ENCODE measurements at places on chromosomes 1 and 21.

- H3K4me3 ChIP-seq = no peak overlapping the region
- H3K4me1 ChIP-seq = no peaks in the 10 kb centered on the region
- H3K27me3 ChIP-seq = no peaks in the 10 kb centered on the region
These were observed 251.2 kb upstream of the VAMP3 start for GRCh38 chr1:7519861-7520395.

GRCh38 chr1:247111700-247112478, 7.7 kb upstream of the ZNF669 start:
- DNase-seq = no peak
- no peak overlapping the region for H3K27ac ChIP-seq
- H3K4me1 ChIP-seq = peaks cover 6% of the 10 kb centered on the region
- H3K36me3 ChIP-seq = peaks cover 4% of the 10 kb centered on the region

- H3K27me3 ChIP-seq = peaks cover 47% of the 10 kb centered on the region
- no peak overlapping the region for H3K27ac ChIP-seq
- peak; percentile 63 for DNase-seq
These were observed 12.3 kb upstream of the DMBX1 start for GRCh38 chr1:46477153-46477929.

- H3K36me3 ChIP-seq = no peaks in the 10 kb centered on the region
- H3K27ac ChIP-seq = no peak overlapping the region
- no peak overlapping the region for H3K4me3 ChIP-seq
- H3K27me3 ChIP-seq = peaks cover 15% of the 10 kb centered on the region
- no peak for DNase-seq
These were observed 116.7 kb downstream of the FASLG start for GRCh38 chr1:172775606-172776005.

- H3K4me1 ChIP-seq = no peaks in the 10 kb centered on the region
- H3K4me3 ChIP-seq = no peak overlapping the region
- H3K27ac ChIP-seq = no peak overlapping the region
- H3K36me3 ChIP-seq = no peaks in the 10 kb centered on the region
- no peaks in the 10 kb centered on the region for H3K27me3 ChIP-seq
These were observed 119.6 kb downstream of the LRRC53 start for GRCh38 chr1:74392840-74393239.

DNA sequence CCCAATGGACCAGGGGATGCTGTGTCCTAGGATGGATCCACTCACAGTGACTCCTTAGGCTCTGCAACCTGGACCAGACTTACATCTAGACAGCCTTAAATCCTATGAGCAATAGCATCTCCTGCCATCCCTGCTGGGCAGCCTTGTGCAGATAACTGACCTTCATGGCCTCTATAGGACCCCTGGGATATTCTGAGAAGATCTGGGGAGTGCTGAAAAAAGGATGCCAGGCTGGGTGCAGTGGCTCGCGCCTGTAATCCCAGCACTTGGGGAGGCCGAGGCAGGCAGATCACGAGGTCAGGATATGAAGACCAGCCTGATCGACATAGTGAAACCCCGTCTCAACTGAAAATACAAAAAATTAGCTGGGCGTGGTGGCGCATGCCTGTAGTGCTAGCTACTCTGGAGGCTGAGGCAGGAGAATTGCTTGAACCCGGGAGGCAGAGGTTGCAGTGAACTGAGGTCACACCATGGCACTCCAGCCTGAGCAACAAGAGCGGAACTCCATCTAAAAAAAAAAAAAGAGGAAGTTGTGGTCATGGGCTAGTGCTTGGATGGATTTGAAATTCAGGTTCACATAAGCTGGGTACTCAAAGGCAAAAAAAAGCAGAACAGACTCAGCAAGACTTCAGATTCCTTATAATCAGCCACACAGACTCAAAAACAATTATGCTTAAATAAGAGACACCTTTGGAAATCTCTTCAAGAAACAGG, 10.9 kb upstream of the SH2D1B start:
- no peak overlapping the region for H3K4me3 ChIP-seq
- H3K4me1 ChIP-seq = no peaks in the 10 kb centered on the region
- H3K36me3 ChIP-seq = no peaks in the 10 kb centered on the region
- peaks cover 6% of the 10 kb centered on the region for H3K27me3 ChIP-seq
- no peak for DNase-seq

DNA sequence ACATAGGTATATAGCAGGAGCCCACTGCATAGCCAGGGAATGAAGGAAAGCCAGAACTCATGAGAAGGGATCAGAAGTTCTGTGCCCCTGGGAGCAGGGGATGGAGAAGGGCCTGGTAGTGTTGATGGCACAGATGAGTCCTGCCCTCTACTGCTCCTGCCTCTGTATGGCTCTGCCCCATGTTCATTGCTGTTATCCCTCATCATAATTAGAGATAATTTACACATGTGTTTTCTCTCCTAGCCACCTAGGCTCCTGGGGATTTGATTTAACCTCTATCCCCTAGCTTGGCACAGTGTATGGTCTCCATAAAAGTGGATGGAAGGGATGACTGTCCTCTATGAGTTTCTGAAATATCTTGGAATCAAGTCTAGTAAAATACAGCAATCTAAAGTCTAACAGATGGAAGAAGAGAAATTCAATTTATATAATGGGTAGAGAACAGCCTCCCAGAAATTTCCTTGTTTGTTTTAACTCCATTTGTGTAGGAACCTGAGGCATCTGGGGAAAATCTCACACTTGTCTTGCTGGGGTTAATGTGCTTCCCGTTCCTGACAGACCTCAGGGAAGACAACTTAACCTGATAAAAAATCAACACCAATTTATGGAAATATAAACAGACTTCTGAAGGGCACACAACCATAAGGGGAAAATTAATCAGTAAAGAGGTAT, 393.8 kb downstream of the HHAT start:
- no peaks in the 10 kb centered on the region for H3K4me1 ChIP-seq
- DNase-seq = no peak
- no peaks in the 10 kb centered on the region for H3K27me3 ChIP-seq
- H3K27ac ChIP-seq = no peak overlapping the region

DNA sequence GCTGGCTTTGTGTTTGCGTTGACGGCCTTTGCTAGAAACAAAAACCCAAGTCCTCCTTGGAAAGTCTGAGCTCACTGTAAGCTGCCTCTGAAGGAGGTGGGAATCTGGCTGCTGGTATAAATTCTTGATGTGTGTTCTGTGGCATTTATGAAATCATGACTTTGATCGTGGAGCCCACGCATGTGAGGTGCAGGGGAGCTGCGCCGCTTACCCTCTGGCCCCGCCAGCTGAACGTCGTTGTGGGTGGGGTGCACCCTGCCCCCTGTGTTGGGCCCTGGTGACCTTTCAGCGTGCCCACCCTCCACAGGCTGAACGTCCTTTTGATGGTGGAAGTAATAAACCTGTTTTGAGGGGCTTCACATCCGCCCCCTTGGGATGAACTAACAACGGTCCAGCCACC, 21.2 kb upstream of the DIP2A start:
- DNase-seq = no peak
- H3K27ac ChIP-seq = no peak overlapping the region
- H3K27me3 ChIP-seq = no peaks in the 10 kb centered on the region
- H3K36me3 ChIP-seq = peaks cover 26% of the 10 kb centered on the region
- no peak overlapping the region for H3K4me3 ChIP-seq

- no peak overlapping the region for H3K27ac ChIP-seq
- H3K27me3 ChIP-seq = no peaks in the 10 kb centered on the region
- H3K4me3 ChIP-seq = no peak overlapping the region
- no peaks in the 10 kb centered on the region for H3K36me3 ChIP-seq
- no peak for DNase-seq
These were observed 236.4 kb upstream of the BEND5 start for GRCh38 chr1:49013079-49013478.

DNA sequence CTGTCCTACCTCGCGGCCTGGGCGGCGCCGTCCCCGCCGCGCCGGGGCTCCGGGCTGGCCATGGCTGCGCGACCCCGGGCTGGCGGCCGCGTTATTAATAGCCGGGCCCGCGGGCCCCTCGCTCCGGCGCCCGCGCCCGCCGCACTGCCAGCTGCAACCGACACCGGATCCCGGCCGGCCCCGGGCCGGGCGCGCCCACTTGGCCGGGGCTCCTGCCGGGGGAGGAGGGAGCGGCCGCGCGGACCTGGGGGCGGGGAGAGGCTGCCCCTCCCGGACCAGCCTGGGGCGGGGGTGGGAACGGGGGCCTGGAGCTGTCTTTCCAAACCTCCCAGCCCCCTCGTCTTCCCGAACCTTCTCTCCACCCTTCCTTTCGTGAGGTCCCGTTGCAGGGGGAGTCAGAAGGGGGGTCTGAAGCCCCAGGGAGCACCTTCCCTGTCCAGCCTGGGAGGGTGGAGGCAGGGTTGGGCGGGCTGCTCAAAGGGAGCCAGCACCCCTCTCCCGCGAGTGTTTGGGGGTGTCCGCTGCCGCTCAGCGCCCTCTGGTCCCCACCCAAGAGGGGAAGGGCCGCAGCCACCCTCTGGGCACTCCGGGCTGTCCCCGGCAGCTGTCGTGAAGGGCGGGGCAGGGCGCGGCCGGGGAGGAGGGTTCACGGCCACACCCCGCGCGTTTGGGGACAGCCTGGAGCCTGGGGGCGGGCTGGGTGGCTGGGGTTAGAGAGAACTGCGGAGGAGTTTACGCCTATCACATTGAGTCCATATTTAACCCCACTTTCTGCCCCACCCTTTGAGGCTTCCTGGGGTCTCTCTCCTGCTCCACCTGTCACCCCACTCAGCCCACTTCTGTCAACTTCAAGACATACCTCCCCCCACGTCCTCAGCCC, at the start of gene SYNC:
Gene SYNC, minus strand, starts transcription at position 172 of the 880 bp plus-strand sequence. Its CDS starts 110 bp downstream, at position 62.
- H3K27me3 ChIP-seq = peaks cover 34% of the 10 kb centered on the region
- DNase-seq = peak; percentile 17
- peaks cover 3% of the 10 kb centered on the region for H3K36me3 ChIP-seq
- peaks cover 4% of the 10 kb centered on the region for H3K4me1 ChIP-seq
- peak within 1 kb of the TSS; percentile 33 for H3K4me3 ChIP-seq

DNA sequence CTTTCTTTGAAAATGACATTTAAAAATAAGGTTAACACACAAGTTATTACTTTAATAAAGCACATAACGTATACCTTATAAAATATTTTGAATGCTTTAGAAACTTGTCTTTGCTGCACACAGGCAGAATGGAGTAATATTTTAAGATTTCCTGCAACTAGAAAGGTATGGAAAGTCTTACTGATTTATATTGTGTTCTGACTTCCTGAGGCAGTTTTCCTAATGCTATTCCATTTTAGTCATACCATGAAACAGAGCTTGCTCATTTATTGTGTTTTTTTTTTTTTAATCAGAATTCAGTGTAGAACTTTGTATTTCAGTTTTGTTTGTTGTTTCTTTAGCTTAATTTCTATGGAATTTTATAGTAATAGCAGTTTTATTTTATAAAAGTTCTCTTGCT, 60.9 kb upstream of the S1PR1 start:
- H3K27me3 ChIP-seq = no peaks in the 10 kb centered on the region
- no peak for DNase-seq
- no peak overlapping the region for H3K27ac ChIP-seq
- H3K4me3 ChIP-seq = no peak overlapping the region
- H3K4me1 ChIP-seq = peaks cover 51% of the 10 kb centered on the region
- H3K36me3 ChIP-seq = peaks cover 3% of the 10 kb centered on the region

DNA sequence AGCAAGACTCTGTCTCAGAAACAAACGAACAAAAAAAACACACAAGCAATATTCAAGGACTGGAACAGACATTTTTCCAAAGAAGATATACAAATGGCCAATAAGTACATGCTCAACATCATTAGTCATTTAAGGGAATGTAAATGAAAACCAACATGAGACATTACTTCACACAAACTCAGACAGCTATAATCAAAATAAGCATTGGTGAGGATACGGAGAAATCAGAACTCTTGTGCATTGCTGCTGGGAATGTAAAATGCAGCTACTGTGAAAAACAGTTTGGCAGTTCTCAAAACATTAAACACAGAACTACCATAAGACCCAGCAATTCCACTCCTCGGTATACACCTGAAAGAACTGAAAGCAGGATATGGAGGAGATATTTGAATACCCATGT, 15.4 kb downstream of the NOL9 start:
- H3K27me3 ChIP-seq = no peaks in the 10 kb centered on the region
- H3K36me3 ChIP-seq = peaks cover 10% of the 10 kb centered on the region
- H3K27ac ChIP-seq = no peak overlapping the region
- DNase-seq = no peak
- H3K4me3 ChIP-seq = no peak overlapping the region

DNA sequence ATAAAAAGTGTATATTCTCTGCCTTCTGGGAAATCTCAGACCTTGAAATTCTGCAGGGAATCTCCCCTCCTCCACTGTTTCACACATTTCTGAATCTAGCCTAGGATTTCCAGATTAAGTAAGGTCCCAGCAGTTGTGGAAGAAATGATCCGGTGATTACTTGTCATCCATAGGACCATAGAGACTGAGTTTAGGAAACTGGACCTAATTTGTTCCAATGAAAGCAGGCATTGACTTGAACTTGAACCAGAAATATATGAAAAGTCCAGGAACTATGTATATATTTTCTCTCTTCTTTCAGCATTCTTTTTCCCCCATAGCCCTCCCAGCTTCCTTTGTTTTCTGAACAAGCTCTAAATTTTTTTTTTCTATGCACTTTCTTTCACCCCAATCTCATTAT, 149.5 kb upstream of the SPAG17 start:
- H3K4me3 ChIP-seq = no peak overlapping the region
- H3K27me3 ChIP-seq = peaks cover 1% of the 10 kb centered on the region
- H3K36me3 ChIP-seq = no peaks in the 10 kb centered on the region
- H3K4me1 ChIP-seq = no peaks in the 10 kb centered on the region
- no peak for DNase-seq

- no peak for DNase-seq
- no peak overlapping the region for H3K4me3 ChIP-seq
- no peaks in the 10 kb centered on the region for H3K36me3 ChIP-seq
- H3K27ac ChIP-seq = no peak overlapping the region
- no peaks in the 10 kb centered on the region for H3K4me1 ChIP-seq
- peaks cover 6% of the 10 kb centered on the region for H3K27me3 ChIP-seq
These were observed 156.0 kb upstream of the RAB4A start for GRCh38 chr1:229114850-229115365.

GRCh38 chr1:203036135-203036534, 9.8 kb downstream of the PPFIA4 start:
- peaks cover 14% of the 10 kb centered on the region for H3K4me1 ChIP-seq
- no peaks in the 10 kb centered on the region for H3K27me3 ChIP-seq
- DNase-seq = no peak
- H3K36me3 ChIP-seq = no peaks in the 10 kb centered on the region
- no peak overlapping the region for H3K27ac ChIP-seq
- H3K4me3 ChIP-seq = no peak overlapping the region

DNA sequence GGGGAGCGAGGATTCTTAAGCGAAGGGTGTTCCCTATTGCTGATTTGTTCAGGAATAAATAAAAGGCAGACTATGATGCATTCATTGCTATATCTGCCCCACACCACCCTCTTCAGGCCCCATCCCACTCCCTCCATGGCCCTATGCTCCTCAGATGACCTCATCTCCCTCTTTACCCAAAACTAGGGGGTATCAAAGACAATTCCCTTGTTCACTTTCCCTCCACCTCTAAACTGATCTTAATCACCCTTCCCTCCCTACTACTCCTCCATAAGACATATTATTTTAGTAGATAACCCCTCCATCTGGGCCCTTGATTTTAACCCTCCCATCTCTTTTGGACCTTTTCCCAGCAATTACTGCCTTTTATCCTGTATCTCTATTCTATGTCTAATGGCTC, 434.9 kb upstream of the RUNX1 start:
- no peak overlapping the region for H3K27ac ChIP-seq
- no peak overlapping the region for H3K4me3 ChIP-seq
- H3K36me3 ChIP-seq = peaks cover 2% of the 10 kb centered on the region
- H3K4me1 ChIP-seq = peaks cover 1% of the 10 kb centered on the region

All from activated T-helper 1 cell treated with anti-CD3 and anti-CD28 coated beads, Interleukin-12 subunit alpha, Interleukin-12 subunit beta, Interleukin-2, Interleukin-4 antibody, amounts not matched to agents 30 ng/mL and 10 ng/mL and 1 ng/mL, durations not matched to agents 14 hours and 24 hours and 36 hours (primary cell).